ENCODE measurements at places on chromosomes 11 and 22.

DNA sequence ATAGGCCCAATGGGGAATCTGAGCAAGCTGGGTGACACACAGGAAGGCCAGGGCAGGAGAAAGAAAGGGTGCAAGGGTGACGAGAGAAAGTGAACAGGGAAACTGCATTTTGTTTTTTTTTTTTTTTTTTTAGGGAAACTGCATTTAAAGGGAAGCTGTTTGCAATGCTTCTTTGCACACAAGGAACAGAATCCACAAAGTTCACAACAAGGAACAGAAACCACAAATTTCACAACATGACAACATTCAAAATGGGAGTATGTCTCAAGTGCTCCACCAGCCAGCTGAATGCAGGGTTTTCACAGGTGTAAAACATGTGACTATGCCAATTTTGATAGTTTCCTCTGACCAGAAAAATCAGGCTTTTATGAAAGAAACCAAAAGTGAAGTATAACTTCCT, 6.8 kb upstream of the PLAAT3 start:
- no peak for DNase-seq

GRCh38 chr22:32752326-32752725, 49.2 kb upstream of the TIMP3 start:
- DNase-seq: no peak

- peak; percentile 11 for DNase-seq
These were observed 20.7 kb upstream of the AIFM3 start for GRCh38 chr22:20946080-20946986.

GRCh38 chr22:16974298-16975084, 33.5 kb downstream of the GAB4 start:
- DNase-seq: no peak

GRCh38 chr11:20197881-20198280, 37.6 kb upstream of the DBX1 start:
- DNase-seq: no peak

DNA sequence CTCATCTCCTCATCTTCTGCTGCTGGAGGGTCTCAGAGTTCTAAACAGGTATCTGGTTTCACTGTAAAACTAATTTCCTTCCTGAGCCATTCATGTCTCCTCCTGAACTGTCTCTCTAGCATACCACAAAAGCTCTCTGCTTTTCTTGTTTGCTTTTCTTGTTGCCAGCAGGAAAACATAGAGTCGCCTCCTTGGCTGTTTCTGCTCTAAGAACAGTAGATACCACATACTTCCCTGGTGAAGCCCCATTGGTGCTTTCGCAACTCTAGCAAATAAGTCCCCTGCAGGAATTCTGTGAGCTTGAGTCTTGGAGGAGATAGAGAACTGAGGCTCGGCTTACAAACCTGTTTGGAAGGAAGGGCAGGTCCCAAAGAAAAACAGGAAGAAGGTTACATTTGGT, 7.0 kb downstream of the DIXDC1 start:
- peak; percentile 82 for DNase-seq

GRCh38 chr22:26670459-26670858, 13.1 kb downstream of the MIAT start:
- DNase-seq: no peak

DNA sequence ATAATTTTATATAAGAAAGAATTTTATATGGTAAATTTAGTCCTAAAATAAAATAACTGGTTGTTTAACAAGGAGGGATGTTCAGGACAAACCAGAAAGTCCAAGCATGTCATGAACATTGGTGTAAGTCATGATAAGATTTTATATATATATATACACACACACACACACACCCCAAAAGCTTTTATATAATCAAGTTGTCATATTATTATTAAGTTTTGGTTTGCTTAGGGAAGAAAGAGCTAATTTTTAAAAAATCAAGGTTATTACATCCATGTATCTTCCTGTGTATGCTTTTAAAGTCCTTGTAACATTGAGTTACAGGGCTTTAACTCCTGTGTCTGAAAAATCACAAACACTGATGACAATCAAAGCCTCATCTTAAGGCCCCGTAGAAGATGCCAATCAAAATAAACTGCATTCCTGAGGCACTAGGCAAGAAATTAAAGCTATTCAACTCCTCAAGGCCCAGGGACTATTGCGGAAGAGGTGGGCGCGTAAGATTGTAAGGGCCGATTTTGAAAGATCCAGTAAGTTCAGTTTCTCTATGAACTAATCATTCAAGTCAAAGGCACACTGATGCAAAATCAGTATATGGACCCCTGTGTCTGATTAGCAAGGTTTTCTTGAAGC, 16.8 kb downstream of the APOL6 start:
- DNase-seq: no peak

DNA sequence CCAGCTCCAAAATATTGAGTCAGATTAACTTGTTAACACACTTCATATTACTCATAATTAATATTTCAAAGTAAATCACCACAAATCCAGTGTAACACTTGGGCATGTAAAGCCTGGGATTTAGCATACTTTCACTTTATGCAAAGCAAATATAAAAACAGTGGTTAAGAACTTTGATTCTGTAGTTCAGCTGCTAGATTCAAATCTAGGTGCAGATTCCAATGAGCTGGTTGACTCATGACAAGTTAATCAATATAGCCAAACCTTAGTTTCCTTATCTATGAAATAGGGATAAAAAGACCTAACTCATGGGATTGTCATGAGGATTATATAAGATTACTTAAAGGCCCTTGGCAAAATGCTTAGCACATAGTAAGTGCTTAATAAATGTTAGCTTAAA, 45.9 kb downstream of the ARHGAP42 start:
- DNase-seq: no peak

DNA sequence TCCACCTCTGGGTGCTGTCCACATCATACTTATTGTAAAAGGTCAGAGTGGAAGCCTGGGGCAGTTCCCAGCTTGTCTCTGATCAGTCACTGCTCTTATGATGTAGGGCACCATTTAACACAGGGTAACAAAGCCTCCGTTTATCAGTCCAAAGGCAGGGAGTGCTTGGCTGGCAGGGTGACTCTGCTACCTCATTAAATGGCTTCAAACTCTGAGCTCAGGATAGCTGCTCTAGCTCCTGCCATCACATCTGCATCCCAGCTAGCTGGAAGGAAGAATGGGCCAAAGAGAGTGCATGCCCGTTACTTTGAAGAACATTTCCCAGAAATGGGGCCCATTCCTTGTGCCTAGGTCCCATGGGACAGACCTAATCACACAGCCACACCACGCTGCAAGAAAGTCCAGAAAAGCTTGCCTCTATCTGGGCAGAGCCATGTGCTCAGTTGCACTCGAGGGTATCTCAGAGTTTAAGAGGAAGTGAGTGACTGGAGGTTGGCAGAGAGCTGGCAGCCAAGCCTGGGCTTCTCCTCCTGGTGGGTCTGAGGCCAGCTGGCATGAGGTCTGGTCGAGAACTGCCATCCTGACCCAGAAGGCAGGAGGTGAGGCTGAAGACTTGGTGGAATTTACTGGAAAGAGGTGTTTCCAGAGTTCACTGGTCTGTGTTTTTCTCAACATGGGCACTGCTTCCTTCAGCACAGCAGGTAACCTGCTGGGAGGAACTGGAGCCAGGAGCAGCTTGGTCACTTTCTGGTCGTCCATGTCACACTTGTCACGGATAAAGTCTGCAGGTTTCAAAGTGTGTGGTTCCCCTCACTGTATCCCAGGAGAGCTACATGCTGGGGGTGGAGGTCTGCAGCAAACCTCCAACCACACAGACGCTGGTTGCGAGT, 935.7 kb downstream of the BRD1 start:
- DNase-seq: no peak

- DNase-seq: no peak
These were observed 23.4 kb downstream of the CELSR1 start for GRCh38 chr22:46513908-46514550.

DNA sequence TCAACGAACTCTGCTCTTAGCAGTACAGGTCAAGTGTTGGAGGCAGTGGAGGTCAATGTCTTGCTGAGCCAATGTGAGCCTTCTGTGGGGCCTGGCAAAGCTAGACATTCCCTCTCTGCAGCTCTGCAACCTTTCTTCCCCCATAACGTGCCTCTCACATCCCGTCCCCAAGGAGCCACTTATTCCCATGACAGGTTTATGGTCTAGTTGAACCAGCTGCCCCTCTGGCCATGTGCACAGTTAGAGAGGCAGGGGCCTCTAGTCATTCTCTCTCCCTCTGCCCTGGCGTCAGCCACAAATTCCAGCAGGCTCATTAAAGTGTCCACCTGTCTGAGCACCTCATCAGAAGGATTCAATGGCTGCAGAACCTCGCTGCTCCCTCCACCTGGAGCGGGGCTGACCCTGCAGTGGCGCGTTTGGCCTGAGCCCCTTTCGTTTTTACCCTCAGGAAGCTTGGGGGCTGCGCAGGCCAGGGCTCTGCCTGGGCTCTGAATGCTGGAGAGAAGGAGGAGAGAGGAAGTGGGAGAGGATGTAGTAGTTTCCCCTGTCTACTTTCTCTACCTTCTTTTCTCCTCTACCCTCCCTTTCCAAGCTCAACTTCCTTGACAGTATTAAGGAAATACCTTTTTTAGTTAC, 302.1 kb upstream of the B3GAT1 start:
- no peak for DNase-seq

- DNase-seq: peak; percentile 78
These were observed 8.5 kb downstream of the RAB30 start for GRCh38 chr11:83063073-83063754.

- no peak for DNase-seq
These were observed 19.9 kb upstream of the CTR9 start for GRCh38 chr11:10731064-10731680.

- DNase-seq: no peak
These were observed 313.0 kb downstream of the CTTN start for GRCh38 chr11:70711095-70711910.

- peak; percentile 81 for DNase-seq
These were observed 69.2 kb upstream of the INCENP start for GRCh38 chr11:62054484-62055121.

DNA sequence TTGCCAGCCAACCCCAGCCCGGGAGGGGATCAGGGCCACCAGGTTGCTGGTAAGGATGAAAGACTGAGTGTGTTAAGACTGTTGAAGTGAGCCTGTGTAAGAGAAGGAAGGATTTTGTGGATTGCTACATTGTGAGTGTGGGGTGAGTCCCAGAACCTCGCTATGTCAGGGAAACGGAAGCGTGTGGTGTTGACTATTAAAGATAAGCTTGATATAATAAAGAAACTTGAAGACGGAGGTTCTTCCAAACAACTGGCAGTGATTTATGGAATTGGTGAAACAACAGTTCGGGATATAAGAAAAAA, 627 bp downstream of the JRKL start:
- DNase-seq: peak; percentile 67

DNA sequence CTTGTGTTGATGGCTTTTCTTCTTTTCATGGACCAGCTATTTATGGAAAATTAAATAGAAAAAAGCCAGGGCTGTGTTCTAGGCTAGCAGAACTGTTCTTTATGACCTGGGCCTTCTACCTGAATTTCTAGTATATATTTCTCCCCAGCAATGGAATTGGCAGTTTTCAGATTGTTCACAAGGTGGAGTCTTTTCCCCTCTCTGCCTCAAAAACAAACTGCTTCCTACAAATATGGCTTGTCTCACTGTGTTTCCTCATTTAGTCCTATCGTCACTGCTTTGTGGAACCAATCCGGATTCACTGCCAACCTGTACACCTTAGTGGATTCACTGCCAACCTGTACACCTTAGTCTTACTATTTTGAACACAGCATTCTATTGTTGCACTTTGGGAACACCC, 5.0 kb upstream of the APOL5 start:
- DNase-seq: no peak

GRCh38 chr11:102318469-102318868, 1.2 kb downstream of the BIRC3 start:
- DNase-seq: peak; percentile 26

GRCh38 chr11:106904826-106905225, 113.5 kb downstream of the GUCY1A2 start:
- DNase-seq: no peak

DNA sequence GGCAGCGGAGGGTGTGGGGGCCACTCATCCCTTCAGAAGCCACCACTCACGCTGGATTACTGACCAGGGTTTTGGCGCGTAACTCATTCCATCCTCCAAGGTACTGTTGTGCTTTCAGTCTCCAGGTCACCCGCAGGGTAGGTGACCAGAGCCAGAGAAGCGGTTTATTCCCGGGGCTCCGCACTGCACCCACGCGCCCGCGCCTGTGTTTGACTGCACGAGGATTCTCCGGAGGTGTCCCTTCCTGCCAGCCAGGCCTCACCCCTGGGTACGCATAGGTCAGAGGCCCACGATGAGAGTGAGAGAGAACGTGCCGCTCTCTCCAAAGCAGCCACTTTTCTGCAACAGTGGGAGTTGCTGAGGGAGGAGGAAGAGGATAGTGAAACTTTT, 55.5 kb downstream of the TRAF6 start:
- no peak for DNase-seq

- DNase-seq: no peak
These were observed 62.0 kb upstream of the THY1 start for GRCh38 chr11:119484741-119485605.

DNA sequence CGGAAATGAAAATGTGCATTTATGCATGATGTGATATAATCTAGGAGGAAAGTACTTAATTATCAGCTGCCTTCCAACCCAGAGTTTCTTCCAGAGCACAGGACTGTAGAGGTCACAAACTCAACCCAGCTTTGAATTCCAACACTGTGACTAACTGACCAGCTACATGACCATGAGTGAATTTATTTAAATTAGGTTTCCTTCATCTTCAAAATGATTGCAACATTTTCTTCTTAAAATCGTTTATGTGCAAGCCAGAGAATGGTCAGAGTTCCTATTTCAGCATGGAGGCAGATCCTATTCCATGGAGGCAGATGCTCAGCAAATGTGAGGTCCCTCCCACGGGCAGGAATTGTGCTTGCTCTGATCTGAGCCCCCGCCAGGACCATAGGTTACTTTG, 42.4 kb downstream of the OSBP start:
- peak; percentile 88 for DNase-seq

GRCh38 chr11:15672825-15673224, 558.1 kb downstream of the INSC start:
- DNase-seq: no peak

GRCh38 chr11:125951731-125952130, 5.9 kb downstream of the VSIG10L2 start:
- no peak for DNase-seq

GRCh38 chr11:120718171-120718570, 206.6 kb downstream of the GRIK4 start:
- no peak for DNase-seq

- peak; percentile 99 for DNase-seq
These were observed 57.2 kb upstream of the PRDM11 start for GRCh38 chr11:45089251-45089650.

- DNase-seq: peak; percentile 47
These were observed 52.2 kb downstream of the ANO5 start for GRCh38 chr11:22244986-22245592.

- DNase-seq: no peak
These were observed 51.2 kb downstream of the NFAM1 start for GRCh38 chr22:42380769-42381551.

- no peak for DNase-seq
These were observed 60.8 kb upstream of the PPARA start for GRCh38 chr22:46089426-46090035.

- peak; percentile 82 for DNase-seq
These were observed at the start of gene SBF1 for GRCh38 chr22:50474710-50475651. TSS of gene SBF1 (minus strand) at chr22:50475035. CDS start at chr22:50474840, 195 bp downstream.

All from fibroblast of the aortic adventitia (primary cell).